ENCODE measurements at places on chromosomes 16 and 17. TPM values are rescaled to one million over a fixed set of nuclear protein-coding genes. Genes with fewer than 3 reads are reported as not detected.

DNA sequence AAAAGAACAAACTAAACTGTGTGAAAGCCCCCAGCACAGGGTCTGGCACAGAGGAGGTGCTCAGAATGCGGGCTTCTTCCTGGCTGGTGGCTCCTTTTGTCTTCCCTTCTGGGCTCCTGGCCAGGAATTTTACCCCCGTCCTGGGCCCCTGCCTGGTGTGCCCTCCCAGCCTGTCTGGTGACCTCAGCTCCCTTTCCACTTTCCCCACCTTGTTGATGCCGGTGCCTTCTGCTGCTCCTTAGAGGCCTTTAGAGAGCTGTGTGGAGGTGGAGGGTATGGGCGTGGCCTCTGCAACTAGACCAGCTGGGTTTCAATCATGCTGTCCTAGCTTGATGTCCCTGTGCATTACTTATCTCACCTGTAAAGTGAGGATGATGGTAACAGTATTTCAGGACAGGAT, 16.8 kb downstream of the PIRT start:
- no peak for DNase-seq

DNA sequence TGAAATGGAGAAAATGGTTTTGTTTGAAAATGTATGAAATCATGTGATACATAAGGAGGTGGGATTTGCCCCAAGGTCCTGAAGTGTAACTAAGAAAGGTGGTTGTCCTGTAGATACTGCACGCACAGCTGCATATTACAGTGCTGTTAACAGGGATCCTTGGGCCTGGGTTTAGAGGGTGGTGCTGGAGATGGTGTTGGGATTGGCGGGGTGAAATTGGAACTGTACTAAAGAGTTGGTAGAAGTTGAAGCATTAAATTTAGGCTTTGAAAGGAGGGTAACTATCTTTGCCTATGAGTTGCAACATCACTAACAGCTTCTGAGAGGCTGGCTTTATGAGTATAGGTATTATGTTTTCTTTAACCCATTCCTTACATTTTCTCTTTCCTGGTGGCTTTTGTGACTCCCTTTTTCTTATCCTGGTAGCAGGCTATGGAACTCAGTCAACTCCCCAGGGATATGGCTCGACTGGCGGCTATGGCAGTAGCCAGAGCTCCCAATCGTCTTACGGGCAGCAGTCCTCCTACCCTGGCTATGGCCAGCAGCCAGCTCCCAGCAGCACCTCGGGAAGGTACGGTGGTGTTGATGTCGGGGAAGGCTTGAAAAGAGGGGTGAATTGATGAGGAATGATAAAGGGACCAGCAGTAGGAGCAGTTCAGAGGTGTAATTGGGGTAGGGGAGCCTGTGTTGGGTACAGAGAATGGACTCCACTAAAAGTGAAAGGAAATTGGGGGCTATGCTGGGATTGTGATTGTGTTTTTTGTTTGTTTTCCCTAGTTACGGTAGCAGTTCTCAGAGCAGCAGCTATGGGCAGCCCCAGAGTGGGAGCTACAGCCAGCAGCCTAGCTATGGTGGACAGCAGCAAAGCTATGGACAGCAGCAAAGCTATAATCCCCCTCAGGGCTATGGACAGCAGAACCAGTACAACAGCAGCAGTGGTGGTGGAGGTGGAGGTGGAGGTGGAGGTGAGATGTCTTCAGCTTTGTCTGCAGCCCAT, 3.8 kb downstream of the FUS start:
- DNase-seq: no peak

DNA sequence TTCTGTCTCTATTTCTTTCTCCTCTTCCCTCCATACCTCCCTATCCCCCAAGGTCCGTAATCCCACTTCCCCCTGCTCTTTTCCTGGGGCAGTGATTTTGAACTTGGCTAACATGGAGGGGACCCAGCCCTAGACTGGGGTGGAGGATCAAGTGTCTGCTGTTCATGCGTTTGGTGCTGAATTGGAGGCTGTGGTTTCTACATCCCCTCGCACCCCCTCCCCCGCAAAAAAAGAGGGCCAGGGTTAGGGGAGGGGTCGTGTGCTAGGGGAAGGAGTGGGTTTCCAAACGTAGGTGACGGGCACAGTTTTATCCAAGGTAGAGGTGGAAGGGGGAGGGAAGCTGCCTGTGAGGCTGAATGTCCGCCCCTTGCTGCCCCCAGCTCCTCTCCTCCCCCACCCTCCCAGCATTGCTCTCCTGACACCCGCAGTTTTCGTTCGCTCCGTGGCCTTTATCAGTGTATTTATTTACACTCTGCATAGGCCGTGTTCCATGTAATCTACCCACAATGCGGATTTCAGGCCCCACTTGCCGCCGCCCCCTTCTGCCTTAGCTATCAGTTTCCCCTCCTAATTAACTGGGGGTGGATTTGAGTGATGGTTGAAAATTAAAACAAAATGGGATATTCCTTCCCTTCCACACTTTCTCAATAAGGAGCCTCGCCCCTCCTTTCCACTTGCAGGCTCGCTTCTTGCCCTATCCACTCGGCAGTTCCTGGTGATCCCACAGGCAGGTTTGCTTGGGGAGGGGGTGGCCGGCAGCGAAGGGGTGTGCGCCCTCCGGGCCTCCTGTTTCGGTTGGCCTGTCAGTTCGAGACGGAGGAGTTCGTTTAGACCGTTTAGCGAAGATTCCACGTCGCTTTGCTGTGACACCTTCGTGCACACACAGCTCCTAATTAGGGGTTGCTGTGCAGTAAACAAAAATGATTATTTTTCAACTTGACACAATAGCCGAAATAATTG, 2.0 kb downstream of the GNAO1 start:
- no peak for DNase-seq

DNA sequence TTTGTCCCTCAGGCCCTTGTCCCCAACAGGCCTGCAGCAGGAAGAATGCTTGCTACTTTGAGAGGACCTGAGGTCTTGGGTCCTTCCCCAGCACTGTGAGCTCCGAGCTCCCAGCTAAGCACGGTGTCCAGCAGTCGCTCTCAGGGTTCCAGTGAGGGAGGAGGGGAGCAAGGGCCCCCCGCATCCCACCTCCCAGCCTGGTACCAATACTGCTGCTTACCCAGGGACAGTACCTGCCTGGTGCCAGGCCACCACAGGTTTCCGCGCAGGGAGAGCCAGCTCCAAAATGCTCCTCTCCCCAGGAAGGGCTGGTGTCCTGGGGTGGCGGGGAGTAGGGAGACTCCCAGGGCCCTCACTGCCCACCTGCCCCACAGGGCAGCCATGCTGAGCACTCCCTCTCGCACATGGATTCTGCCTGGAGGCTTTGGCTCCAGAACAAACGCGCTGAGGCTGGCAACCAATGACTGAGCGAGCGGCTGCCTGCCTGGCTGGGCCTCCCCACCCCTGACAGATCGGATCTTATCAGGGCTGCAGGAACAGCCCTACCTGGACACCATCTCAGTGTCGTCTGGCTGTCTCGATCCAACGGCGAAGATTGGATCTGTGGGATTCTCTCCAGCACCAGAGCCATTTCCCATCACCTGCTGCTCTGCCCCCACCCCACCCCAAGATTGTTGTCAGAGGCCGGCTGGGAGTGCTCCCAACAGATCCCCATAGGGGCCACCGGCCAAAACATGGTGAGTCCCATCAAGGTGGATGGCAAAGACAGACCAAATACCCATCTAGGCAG, 2.4 kb downstream of the DOK4 start:
- peak; percentile 36 for DNase-seq

- DNase-seq: no peak
Observed at GRCh38 chr17:63537991-63538692, 12.1 kb upstream of the DCAF7 start.

DNA sequence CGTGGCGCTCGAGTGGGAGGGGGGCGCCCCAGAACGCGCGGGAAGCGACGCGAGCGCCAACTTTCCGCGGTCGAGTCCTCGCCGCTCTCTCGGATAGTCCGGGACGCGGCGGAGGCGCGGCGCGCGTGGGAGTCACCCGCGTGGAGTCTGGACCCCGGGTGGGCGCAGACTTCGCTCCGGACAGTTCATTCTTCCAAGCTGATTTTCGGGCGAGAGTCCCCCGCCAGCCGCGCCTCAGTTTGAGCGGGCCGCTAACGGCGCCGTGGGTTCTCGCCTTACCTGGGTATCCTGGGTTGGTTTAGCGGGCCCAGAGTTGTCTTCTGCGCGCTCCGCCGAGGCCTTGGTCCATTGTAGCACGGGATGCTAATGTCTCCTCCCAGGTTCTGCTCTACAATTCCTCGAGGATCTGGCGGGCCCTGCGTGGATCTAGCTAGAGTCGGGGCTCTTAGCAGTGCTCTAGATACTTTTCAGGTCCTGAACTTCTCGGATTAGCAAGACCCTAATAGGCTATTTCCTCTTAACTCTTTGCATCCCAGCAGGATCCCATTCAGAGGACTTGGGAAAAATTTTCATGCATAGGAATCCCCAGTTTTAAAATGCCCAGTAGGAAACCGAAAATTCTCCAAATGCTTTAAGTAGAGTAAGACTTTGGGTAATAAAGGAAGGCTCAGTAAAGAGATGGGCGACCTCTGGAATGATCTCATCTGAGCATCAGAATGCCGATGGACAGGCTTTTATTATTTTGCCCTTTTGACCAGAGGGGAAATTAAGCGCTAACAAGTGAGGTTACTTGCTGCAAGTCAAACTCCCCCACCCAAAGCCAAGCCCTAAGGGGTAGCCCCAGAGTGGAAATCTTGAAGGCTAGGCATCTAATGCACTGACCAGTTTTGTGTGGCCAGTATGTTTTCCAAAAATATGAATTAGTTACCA, 537 bp upstream of the GJC1 start:
- no peak for DNase-seq

- no peak for DNase-seq
Observed at GRCh38 chr17:80012765-80013741, 22.6 kb downstream of the TBC1D16 start.

DNA sequence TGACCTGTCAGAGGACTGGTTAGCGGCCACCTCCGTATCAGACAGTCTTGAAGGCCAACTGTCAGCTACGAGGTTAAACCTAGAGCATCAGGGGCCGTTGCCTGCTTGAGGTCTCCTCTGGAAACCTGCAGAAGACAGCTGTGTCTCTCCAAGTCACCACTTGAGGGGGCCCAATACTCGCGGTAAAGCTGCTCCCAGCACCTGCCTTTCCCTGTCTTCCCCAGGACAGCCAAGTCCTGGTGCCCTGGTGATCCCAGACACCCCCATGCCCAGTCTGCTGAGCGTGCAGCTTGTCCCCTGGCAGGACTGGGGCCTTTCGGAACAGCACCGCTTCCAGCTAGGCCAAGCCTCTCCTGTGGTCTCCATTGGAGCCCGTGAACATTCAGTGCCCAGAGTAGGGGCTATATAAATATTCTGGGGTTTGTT, 80.1 kb downstream of the DNAH17 start:
- DNase-seq: peak; percentile 60

DNA sequence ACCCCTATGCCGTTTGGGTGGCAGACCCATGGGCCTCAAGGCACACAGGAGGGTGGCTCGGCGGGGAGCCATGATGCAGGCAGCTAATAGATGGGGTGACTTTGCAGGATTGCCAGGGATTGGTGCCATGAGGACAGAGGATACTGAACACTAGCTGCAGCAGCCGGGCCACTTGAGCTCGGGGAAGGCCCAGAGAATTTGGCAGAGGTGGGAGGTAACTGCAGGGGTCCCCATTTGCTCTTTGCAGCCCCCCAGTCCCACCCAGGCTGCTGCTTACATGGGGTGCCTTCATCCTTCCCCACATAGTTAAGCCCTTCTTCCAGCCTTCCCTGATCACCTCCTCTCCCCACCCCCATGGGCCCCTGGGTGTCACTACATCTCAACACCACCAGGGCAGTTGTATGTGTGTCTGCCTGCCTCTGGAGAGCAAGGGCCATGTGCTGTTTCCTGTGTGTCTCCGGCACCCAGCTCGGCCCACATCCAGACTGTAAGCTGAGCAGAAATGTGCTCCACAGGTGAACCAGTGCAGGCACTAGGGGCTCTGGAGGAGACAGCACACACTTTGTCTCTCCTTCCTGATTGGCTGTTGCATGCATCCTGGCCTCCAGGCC, 52.0 kb downstream of the SREBF1 start:
- DNase-seq: no peak

DNA sequence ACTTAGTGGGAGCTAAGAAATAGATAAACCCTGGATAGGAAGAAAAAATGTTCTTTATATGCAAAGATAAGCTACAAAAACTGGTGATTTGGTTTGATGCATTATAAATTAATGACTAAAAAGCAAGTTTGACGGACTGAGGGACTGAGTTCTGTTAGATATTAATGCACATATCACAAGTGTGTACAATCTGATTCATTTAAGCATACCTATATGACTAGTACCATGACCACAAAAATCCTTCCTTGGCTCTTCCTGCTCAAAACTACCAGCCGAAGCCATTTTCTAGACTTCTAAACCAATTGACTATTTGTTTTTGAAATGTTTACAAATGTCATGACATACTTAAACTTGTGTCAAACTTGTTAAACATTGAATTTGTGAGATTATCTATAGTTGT, 374.5 kb upstream of the MON1B start:
- DNase-seq: no peak

DNA sequence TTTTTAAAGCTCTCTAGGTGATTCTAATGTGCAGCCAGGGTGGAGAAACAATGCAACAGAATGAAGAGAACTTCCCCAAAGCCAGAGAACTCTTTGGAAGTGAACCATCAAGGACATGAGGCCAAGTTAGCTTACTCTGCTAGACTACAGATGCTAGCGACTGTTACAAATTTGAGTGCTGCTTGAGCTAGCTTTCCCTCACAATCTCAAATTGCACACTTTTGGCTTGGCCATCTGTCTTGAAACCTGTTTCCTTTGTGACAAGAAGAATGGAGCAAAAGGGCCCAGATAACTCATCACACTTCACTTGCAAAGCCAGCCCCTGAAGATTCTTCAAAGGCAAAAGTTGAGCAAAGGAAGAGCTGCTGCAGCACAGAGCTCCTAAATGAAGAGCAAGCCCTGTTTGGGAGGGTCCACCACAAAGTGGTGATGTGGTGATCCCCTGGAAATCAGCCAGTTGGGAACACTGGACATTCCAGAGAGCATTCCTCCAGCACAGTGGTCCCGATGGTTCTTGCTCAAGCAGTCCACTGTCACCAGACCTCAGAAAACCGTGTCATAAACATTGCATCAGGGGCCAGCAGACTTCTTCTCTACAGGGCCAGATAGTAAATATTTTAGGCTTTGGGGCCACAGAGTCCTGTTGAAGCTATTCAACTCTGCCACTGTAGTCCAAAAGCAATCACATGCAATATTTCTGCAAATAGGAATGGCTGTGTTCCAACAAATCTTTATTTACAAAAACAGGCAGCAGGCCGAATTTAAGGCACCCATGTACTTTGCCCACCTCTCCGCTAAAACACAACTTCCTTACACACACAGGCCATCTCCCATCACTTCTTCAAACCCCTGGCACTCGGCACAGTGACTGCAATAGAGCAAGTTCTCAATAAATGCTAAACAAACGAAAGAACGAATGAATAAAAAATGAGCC, 21.2 kb downstream of the SLC39A11 start:
- no peak for DNase-seq

IGFBP4 gene
- total RNA-seq: 1,281 TPM

EXOC3L1 gene
- total RNA-seq: 8.3 TPM

CFAP97D1 gene
- not detected for total RNA-seq

Data from ovary (tissue), 10 donors.